ENCODE measurements at places on chromosomes 2 and 18. TPM values are rescaled to one million over a fixed set of nuclear protein-coding genes. Genes with fewer than 3 reads are reported as not detected.

- DNase-seq: no peak
Observed at GRCh38 chr2:28399956-28400355, 7.3 kb downstream of the FOSL2 start.

DNA sequence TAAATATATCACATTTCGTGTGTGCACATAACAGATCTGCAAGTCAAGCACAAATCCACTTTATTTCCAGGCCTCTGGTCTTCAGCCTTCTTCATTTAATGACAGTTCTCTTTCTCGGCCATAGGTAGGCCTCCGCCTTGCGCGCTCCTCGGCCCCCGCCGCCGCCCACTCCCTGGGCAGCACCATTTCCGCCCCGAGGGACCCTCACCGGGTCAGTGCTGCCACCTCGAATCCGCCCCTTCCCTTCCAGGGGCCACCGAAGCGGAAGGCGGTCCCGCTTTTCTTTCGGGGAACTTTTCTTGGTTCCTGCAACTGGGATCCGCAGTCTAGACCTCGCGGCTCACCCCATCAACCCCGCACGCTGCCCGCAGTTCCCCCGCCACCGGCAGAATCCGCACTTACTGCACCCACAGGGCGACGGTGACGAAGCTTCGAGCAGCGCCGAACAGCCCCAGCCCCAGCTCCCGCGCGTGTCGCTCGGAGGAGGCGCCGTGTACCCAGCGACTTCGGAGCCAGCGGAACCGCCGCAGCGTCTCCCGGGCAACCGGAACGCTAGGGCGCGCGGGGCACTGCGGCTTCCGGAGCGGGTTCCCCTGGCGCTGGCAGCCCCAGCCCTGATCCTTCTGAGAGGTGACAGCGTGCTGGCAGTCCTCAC lies at the start of gene CDKL4:
CDKL4 (minus strand) TSS at position 502 of the 655 bp plus-strand sequence.
- no peak for DNase-seq

DNA sequence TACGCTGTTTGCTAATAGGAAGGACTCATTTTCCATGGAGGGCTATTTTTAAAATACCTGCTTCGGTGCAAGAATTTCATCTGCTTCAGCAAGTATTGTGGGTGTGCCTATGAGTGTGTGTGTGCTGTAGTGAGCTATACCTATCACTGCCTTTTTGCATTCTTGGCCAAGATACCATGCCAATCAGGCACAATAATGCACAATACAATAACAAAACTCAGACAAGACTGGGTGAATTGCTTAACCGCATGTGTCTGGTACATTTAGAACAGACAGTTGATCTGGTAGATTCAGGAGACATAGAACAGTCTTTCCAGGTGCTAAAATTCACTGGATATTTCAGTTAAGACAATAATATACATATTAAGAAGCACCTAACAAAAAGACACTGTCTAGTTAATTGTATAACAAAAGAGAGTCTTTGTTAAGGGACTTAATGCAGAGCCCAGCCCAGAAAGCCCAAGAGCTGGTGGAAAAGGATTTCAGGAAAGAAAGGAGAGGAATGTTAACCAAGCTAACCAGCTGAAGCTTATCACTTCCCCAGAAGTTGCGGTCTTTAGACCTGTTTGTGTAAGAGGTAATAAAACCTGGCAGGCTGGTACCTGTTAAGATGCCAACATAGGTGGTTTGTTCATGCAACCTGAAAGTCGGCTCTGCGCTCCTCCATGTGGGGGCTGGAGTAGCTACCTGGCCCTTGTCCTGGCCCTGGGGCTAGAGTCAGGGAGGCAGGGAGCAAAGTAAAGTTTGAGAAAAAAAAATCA lies 153.3 kb upstream of the RBMS1 start:
- DNase-seq: no peak

Gene RNF152
- 76.5 TPM for total RNA-seq

Gene LDLRAD4
- total RNA-seq: 1.6 TPM

Gene RGPD4
- not detected for total RNA-seq

Gene ZNF521
- 55.6 TPM for total RNA-seq
